ENCODE measurements at places on chromosomes 1 and 21.

GRCh38 chr1:45266151-45266801, 59.9 kb upstream of the ZSWIM5 start:
- DNase-seq: no peak

GRCh38 chr1:50637460-50637859, 214.2 kb upstream of the DMRTA2 start:
- DNase-seq: no peak

- no peak for DNase-seq
Observed at GRCh38 chr1:44292651-44293050, 62.4 kb downstream of the ERI3 start.

GRCh38 chr1:231337472-231338269, at the start of gene EXOC8:
Gene EXOC8 (minus strand): TSS chr1:231337852. CDS start chr1:231337745, 107 bp downstream.
- DNase-seq: peak; percentile 99

- no peak for DNase-seq
Observed at GRCh38 chr1:19612530-19612929, 31.6 kb upstream of the NBL1 start.

- DNase-seq: no peak
Observed at GRCh38 chr1:212651521-212651920, 43.0 kb downstream of the ATF3 start.

- no peak for DNase-seq
Observed at GRCh38 chr21:34133392-34133791, 60.0 kb downstream of the MRPS6 start.

DNA sequence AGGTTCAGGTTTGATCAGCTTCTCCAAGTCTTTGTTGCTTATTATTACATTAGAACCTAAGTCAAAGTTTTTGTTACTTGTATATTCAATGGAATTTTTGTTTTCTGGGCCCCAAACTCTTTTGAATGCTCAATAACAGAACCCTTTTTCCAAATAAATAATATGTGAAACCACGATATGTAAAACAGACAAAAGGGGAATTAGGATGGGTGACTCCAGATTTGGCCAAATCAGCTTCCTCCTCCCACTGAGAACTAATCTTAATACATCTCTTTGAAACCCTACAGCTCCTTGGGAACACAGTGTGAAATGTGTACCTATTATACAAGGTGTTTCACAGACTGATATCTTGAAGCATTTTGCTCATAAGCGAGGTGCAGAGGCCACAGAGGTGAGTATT, 67.0 kb upstream of the TNFSF18 start:
- DNase-seq: no peak

- no peak for DNase-seq
Observed at GRCh38 chr21:42384989-42385388, 10.9 kb downstream of the TMPRSS3 start.

DNA sequence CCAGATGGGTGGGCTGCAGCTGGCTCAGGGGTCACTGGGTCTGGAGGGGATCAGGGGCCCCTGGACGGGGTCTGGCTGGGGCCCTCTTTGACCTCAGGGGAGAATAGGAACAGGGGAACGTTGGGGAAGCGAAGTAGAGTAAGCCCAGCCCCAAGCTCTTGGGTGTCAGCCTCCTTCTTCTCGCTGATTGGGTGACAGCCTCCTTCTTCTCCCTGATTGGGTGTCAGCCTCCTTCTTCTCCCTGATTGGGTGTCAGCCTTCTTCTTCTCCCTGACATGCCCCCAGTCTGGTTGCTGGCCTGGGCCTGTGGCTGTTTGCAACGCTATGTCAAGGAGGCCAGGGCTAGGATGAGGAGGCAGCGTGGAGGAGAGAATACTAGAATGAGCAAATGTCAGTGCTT, 76.7 kb upstream of the CASZ1 start:
- no peak for DNase-seq

DNA sequence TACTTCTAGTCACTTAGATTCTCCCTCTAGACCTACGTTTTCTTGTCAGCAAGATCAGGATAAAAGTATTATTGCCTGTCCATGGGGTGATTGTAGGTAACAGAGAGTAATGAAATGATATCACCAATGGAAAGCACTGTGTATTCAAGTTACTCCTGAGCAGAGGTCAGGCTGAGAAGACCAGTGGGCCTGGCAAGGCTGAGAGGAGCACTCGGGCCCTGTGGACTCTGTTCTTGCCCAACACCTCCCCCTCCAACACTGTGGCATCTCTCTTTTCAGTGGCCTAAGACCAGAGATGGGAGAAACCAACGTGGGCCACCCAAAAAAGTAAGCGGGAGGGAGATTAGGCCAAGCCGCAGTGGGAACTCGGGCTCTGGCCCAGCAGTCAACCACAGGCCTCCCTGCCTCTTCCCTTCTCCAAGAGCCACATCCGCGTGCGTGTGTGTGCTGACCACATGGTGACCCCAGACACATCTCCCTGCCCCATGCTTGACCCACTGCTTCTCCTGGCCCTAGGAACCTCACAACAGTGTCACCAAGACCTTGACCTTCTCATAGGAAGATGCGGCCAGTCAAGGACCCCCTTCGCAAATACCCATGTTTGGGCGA, 12.3 kb downstream of the RORC start:
- DNase-seq: no peak

DNA sequence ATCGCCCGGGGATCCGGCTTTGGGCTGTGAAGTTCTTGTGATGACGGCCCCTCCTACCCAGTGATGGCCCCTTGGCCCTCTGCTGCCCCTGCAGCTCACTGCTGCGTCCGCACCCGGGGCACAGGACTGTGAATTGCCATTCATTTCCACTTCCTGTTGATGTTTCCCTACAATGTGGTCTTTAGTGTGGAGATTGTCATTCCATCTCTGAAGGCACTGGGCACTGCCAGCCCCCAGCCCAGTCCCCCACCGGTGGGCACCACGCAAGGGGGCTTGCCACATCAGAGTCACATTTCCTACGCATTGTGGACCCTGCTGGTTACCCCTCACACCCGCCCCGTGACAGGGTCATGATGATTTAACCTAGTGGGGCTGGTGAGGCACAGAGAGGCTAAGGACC, 2.5 kb upstream of the MX2 start:
- no peak for DNase-seq

DNA sequence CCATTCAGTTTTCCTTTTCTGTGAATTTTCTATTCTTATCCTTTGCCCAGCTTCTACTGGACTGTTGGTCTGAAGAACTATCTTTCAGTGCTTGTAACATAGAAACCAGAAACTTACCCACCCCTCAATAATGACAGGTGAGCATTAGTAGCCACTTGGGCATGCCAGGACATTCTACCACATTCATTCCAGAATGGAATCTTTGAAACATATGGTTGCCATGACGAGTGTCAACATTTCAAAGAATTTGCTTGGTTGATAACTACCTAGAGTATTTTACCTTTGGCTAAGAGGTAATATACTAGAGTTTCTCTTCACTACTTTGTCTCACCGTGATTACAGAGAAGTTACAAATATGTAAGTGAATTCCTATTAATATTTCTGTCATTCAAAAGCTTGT, at the start of gene MROH9:
TSS of gene MROH9 (plus strand) at position 304 of the 400 bp plus-strand sequence. CDS start 10,023 bp downstream, outside the sequence.
- DNase-seq: no peak

DNA sequence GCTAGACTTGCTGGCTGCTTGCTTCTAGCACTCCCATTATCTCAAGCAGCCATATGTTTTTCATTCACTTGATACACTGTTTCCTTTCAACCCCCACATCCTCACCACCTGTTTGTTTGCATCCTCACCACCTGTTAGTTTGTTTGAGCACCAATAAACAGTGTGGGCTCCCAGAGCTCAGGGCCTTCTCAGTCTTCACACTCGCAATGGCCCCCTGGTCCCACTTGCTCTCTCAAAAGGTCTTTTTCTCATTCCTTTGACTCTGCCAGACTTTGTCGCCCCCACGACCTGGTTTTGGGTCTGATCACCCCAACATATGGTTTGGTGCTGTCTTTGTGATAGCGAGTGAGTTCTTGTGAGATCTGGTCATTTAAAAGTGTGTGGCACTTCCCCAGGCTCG, 6.2 kb upstream of the PADI4 start:
- DNase-seq: no peak

- no peak for DNase-seq
Observed at GRCh38 chr1:14735841-14736240, 137.4 kb downstream of the KAZN start.

- DNase-seq: no peak
Observed at GRCh38 chr1:235712812-235713211, 63.2 kb upstream of the GNG4 start.

DNA sequence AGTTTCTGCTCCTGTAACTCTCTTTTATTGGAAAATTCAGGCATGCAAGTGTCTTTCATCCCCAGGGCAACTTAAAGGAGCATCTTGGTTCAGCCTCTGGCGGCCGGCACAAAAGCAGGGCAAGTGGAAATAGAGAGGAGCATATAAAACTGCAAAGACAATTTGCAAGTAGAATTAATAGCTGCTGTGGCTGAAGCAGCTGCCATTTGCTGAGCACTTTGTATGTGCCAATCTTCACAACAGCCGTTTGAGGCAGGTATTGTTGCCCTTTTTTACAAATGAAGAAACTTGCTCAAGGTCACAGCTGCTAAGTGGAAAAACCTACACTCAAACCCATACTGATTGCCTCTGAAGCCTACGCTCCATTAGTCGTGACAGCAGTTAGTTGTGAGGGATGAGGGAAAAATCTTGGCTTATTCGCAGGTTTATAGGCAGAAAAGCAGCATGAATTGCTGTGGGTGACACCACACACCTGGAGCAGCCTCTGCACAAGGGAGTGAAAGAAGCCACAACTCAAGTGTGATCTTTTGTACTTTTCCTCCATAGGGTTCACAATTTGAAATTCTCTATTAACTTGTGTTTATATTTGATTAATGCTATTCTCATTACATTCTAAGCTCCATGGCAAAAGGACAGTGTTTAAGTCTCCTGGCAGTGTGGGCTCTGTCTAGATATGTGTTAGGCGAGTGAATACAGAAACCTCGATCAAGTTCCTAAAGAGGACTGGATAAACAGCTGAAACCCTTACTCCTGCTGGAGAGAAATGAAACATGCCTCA, 99.0 kb upstream of the BEND5 start:
- DNase-seq: no peak
